ENCODE measurements at places on chromosomes 6 and 20.

DNA sequence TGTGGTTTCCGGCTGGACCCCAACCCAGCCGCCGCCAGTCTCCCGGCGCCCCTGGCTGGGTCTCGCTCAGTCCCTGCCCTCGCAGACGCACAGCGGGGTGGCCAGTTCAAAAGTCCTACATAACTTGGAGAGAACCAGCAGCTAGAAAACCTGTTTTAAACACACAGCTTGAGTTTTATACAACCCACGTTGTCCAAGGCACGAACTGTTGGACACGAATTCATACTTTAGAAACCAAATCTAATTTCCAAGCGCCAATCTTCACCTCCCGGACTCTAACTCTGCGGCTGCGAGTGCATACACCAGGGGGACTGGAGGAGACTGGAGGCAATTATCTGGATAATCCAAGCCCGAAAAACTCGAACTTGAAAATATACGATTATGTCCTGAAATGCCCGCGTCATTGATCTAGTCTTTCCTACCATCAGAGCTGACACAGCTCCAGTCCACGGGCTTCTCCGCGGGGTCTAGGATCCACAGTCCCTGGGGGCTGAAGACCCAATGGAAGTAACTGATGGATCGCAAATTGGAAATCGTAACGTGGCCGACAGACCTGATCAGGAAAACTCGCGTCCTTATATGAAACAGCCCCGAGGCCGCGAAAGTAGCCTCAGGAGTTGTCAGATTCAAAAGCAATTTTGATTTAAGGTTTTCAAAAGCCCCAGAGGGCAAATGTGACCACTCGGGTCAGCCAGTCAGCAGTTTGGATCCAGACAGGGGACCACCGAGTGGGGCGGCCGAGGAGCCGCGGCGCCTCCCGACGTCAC lies 843 bp upstream of the HEY2 start:
- peak; percentile 10 for DNase-seq

DNA sequence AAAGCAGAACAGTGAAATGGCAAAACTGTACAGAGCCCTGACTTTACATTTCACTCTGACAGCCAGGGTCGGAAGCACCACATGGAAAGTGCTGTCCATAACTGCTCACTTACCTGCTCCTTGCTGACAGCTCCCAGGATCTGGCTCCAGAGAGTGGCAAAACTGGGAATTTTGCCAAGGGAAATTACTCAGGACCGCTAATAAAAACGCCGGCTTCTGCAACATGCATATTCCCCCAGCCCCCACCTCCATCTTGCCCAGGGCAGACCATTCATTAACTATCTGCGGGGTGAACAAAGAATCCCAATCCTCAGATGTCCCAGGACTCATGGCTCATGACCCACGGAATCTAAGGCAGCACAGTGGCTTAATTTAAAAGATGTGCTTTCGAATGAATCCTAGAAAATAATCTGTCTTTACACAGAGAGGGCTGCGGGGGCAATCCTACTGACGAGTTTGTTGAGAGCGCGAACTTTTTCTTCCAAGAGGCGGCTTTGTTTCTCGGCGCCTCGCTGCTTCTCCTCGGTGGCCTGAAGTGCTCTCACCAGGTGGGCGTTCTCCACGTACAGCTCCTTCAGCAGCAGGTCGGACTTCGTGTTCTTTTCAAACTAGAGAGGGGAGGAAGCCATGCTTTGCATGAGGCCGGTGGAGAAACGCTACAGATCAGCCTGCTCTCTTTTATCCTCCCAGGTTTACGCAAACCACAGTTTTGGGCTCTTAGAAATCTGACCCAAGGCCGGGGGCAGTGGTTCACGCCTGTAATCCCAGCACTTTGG lies 45.8 kb downstream of the GINS1 start:
- peak; percentile 43 for DNase-seq

DNA sequence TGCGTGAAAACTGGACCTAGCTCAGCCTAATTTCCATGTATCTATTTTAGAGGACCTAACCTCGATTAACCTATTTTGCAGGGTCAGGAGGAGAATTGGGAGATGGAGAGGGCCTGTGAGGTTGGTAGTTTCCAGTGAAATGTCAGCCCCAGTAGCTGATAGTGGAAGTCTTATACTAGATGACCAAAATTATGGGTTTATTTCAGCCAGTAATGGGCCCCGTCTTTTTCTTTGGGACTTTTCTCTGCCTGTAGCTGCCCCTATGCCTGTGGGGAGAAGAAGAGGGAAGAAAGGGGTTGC lies 37.8 kb downstream of the RREB1 start:
- DNase-seq = no peak

- DNase-seq = no peak
These were observed 18.6 kb upstream of the MICB start for GRCh38 chr6:31479151-31479932.

DNA sequence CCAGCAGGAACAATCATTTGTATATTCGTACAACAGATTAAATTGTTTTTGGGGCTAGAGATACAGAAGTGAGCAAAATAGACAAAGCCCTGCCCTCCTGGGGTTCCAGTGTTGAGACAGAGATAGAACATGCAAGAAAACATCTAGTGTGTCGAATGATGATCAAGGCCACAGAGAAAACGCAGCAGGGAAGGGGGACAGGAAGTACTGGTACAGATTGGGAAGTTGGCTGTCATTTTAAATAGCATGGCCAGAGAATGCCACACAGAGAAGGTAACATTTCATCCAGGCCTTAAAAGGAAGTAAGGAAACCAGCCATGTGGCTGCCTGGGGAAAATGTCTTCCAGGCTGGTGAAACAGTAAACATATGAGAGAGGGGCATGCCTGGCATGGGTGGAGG lies 202.6 kb upstream of the MYLIP start:
- DNase-seq = no peak

DNA sequence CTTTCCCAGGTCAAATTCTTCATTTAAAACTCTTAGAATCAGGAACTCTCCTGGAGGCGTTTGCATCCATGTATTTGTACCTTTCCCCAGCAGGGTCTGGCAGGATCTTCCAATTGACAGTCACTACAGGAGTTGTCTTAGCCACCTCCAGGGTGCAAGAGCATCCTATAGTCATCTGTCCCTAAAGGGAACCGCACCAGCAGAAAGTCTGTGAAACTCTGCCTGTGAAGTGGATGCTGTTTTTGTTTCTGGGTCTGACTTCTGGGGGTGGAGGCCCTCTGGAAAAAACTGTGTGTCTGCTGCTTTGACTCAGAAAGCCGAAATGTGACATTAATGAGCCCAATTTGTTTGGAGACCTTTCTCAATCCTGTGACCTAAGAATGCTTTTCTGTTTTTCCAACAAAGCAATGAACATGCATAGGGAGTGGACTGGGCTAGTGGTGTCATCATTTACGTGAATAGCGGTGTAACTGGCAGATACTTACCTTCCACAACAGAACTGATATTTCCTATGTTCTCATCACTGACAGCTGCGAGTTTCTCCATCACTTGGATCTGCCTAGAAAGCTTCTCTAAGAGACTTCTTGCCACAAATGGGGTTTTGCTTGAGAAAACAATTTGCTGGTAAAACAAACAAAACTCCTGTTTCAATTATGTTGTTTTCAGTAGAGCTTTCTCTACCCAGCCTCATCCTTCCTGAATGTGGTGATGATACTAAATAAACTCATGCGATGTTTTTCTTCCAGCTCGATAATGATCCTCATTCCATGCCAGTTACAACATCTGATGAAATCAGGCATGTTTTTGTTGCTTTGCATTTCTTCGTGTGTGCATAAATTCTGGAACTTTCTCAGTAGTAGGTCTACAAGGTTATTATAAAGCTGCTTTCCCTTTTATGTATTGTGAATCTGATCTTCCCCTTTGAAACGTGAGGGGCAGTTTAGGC lies 33.3 kb upstream of the ARMH2 start:
- peak; percentile 40 for DNase-seq

DNA sequence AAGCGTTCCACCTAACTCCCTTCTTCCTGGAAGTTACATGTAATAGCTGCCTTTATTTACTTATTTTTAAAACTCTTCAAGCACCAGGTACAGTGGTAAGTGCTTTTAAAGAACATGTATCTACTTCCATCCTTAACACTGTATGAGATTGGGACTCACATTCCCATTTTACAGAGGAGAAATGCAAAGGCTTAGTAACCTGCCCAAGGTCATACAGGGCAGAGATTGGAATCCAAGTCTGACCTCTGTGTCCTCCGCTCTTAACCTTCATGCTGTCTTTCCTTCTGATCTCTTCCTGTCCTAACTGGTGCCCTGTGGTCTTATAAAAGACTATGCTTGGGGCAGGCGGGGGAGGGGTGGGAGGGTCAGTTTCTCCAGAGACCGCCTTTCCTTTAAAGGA lies 1.6 kb downstream of the B4GALT5 start:
- DNase-seq = no peak

DNA sequence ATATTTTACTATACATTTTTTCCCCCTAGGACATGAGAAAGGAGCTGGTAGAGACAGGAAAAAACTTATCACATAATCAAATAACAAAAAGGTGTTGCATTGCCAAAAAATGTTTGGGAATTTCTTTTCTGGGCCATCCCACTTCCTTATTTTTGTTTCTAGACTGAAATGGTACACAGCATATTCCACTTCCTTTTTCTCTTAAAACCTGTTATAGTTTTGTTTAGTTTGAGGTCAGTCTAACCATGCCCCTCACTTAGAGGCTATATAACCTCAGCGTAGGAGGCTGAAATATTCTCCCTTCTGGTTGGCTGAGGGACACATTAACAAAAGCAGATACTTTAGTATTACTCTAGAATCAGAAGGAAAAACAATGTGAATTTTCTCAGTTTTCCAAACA lies 323.9 kb downstream of the GJA1 start:
- DNase-seq = no peak

DNA sequence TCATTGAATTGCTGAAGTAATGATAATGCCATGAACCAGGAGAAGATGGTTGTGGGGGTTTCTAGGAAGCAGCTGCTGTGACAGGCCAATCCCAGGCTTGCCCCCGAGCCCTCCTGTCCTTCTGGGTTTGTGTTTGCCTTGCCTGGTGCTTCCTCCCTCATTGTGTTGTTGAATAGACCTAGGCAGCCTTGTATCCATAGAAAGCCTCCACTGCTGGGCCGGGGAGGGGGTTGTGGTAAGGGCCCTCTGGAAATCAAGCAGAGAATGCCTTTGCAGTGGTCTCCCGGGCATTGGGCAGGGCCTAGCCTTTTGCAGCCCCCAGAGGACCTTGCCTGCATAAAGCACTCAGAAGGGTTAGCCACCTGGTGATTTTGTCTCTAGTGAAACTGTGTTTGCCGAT lies 69.3 kb downstream of the CDS2 start:
- DNase-seq = no peak

DNA sequence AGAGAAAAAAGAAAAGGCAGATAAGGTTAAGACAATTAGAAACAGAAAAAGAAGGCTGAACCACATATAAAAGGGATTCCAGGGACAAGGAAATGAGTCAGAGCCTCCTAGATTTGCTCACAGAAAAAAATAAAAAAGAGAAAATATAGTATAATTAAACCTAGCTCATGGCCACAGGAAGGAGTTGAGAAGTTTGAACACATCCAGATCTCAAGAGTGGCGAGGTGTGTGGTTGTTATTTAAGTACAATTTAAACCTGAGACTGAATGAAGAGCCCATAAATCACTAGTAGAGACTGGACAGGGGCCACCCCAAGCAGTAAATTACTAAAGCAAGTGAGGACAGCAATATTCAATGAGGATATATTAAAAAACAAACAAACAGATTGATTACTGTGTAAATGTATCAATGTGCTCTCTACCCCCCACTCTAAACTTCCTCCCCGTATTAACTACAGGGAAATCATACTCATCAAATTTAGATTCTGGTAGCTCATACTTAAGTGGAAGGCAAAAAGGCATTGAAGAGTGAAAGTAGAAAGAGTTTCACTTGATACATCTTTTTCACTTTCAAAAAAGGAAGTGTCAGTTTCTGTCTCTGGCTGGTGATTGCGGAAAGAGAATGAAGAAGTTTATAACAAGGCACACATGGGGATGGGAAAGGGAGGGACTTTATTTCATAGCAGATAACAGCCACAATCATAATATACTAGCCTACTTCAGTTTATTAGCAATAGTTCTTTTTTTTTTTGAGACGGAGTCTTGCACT lies 49.3 kb upstream of the SCAF8 start:
- DNase-seq = peak; percentile 49

- peak; percentile 40 for DNase-seq
These were observed 155.8 kb downstream of the EYA4 start for GRCh38 chr6:133396984-133397348.

- DNase-seq = no peak
These were observed 107.5 kb upstream of the TBX18 start for GRCh38 chr6:84871925-84872324.

DNA sequence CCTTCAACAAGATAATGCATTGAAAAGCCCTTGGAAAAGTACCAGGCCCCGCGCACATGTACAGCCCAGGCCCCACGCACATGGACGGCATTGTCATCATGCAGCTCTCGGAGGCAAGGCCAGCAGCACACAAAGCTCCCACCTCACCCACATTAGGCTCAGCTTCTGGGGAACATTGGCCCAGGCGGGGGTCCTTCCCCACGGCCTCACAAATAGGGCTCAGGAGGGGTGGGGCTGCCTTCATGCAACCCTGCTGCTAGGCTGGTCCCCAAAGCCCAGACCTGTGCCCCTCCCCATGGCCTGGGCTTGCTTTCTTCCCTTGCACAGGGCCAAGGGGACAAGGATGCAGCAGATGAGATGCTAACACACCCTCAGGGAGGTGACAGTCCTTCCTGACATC lies 26.7 kb downstream of the NPEPL1 start:
- DNase-seq = no peak

DNA sequence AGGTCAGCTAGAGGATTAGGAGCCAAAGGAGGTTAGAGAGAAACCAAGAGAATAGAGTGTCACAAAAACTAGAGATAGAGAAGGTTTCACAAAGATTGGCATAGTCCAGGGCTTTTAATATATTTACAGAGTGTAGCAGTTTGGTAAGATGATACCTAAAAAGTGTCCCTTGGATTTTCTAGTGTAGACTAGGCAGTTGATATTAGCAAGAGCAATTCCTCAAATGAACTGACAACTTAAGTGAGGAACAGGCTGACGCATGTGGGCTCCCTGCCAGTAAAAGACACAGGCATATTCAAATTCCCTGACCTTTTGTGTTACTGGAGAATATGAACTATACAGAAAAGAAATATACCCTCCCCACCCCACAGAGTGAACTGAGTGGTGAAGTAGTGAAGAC lies 40.1 kb downstream of the VTA1 start:
- peak; percentile 77 for DNase-seq

GRCh38 chr20:62624719-62625453 lies 17.4 kb upstream of the SLCO4A1 start:
- no peak for DNase-seq

DNA sequence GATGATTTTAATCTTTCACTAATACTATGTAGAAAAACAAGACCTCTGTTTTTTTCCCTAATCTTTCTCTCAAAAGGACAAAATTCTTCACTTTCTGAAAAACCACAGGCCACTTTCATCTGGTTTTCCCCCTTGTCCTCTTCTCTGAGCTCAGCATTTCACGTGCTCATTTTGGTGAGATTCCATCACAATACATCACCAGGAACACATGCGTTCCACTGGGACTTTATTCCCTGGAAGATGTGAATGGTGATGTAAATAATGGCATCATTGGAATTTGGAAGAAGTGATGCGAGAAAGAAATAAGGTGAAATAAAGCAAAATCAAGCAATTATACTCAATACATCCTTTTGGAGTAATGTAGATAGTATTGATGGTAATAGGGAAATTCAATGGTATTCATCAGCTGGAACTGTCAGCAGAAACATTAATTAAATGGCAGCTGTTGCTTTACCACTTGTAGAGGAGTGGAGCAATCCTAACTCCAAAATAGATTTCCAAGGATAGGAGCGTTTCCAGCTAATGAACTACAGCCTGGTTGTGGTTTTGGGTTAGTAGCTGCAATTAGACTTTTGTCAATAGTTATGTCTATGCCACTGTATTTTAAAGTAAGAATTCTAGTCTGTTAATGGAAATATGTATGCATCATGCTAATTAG lies 11.5 kb downstream of the FILIP1 start:
- peak; percentile 80 for DNase-seq
